Ureter (tissue), 1 donor: ENCODE measurements at places on chromosomes 12 and 14. TPM values are rescaled to one million over a fixed set of nuclear protein-coding genes. Genes with fewer than 3 reads are reported as not detected.

The PLBD1 gene
- 85.4 TPM for total RNA-seq

The NAV3 gene
- total RNA-seq: 43.1 TPM

The DDN gene
- total RNA-seq: 0.10 TPM

The KRT6A gene
- 28.7 TPM for total RNA-seq

The PLEKHG7 gene
- total RNA-seq: 4.2 TPM

The TAS2R46 gene
- 5.4 TPM for total RNA-seq

The HOXC12 gene
- total RNA-seq: not detected

The ITGB7 gene
- 15.8 TPM for total RNA-seq

The CTSG gene
- 1.9 TPM for total RNA-seq

The GYS2 gene
- 0.16 TPM for total RNA-seq

The SLC7A8 gene
- 58.5 TPM for total RNA-seq

The CD163 gene
- 74.3 TPM for total RNA-seq

The DEPDC4 gene
- 1.4 TPM for total RNA-seq

The GDF3 gene
- not detected for total RNA-seq

The HHIPL1 gene
- 2.4 TPM for total RNA-seq

The TSPAN8 gene
- total RNA-seq: 2.1 TPM

The CMKLR1 gene
- 5.2 TPM for total RNA-seq

The SALL2 gene
- 12.8 TPM for total RNA-seq

The PRICKLE1 gene
- 10.2 TPM for total RNA-seq

The RIPK3 gene
- 22.4 TPM for total RNA-seq

The ACOT4 gene
- 4.7 TPM for total RNA-seq

The DLK1 gene
- 0.39 TPM for total RNA-seq

The TAS2R9 gene
- total RNA-seq: not detected

The MGP gene
- total RNA-seq: 500 TPM

The KRT77 gene
- total RNA-seq: not detected

The KCNH3 gene
- 1.1 TPM for total RNA-seq

The PIWIL1 gene
- total RNA-seq: not detected

The IQSEC3 gene
- 4.3 TPM for total RNA-seq

The AKAP3 gene
- 4.2 TPM for total RNA-seq

The GALNT16 gene
- 1.6 TPM for total RNA-seq

The MANSC4 gene
- not detected for total RNA-seq

The LBHD2 gene
- not detected for total RNA-seq

The LYZ gene
- 28.5 TPM for total RNA-seq

The LRRC10 gene
- not detected for total RNA-seq

The ERP27 gene
- 122 TPM for total RNA-seq

The KRT85 gene
- not detected for total RNA-seq

The CDC42BPB gene
- total RNA-seq: 131 TPM

The CRACR2A gene
- total RNA-seq: 27.3 TPM

The RDH5 gene
- 5.8 TPM for total RNA-seq

The MUCL1 gene
- total RNA-seq: not detected

The KRT79 gene
- not detected for total RNA-seq
